ENCODE measurements at places on chromosomes 5 and 9. TPM values are rescaled to one million over a fixed set of nuclear protein-coding genes. Genes with fewer than 3 reads are reported as not detected.

HAVCR1 gene
- total RNA-seq, result not detected

HABP4 gene
- 8.7 TPM for total RNA-seq

IFNA2 gene
- not detected for total RNA-seq

NR4A3 gene
- 0.09 TPM for total RNA-seq

NMRK1 gene
- total RNA-seq, result 28.6 TPM

NUTM2F gene
- not detected for total RNA-seq

C9 gene
- total RNA-seq, result not detected

F2RL1 gene
- total RNA-seq, result 64.2 TPM

HMCN2 gene
- total RNA-seq, result under 0.01 TPM

PPP2R2B gene
- total RNA-seq, result not detected

PRR16 gene
- 1.6 TPM for total RNA-seq

FRMPD1 gene
- not detected for total RNA-seq

GDF9 gene
- total RNA-seq, result under 0.01 TPM

AK8 gene
- 0.09 TPM for total RNA-seq

HCN1 gene
- total RNA-seq, result not detected

PCDHB16 gene
- 0.09 TPM for total RNA-seq

TAF1L gene
- under 0.01 TPM for total RNA-seq

EGFL7 gene
- total RNA-seq, result 318 TPM

FOXI1 gene
- total RNA-seq, result not detected

PRSS3 gene
- total RNA-seq, result 16.2 TPM

PLCXD3 gene
- under 0.01 TPM for total RNA-seq

ZNF462 gene
- total RNA-seq, result 5.2 TPM

LVRN gene
- 0.09 TPM for total RNA-seq

CYLC2 gene
- total RNA-seq, result not detected

PCDHB9 gene
- 0.28 TPM for total RNA-seq

STING1 gene
- 33.0 TPM for total RNA-seq

IL5 gene
- total RNA-seq, result not detected

BARX1 gene
- not detected for total RNA-seq

BSPRY gene
- not detected for total RNA-seq

FGFR4 gene
- total RNA-seq, result 0.09 TPM

ASPN gene
- not detected for total RNA-seq

PCDHGA2 gene
- total RNA-seq, result 0.90 TPM

HEMGN gene
- total RNA-seq, result not detected

CATSPER3 gene
- 0.19 TPM for total RNA-seq

CSF2 gene
- 0.36 TPM for total RNA-seq

OR1Q1 gene
- total RNA-seq, result not detected

GRM6 gene
- total RNA-seq, result not detected

NPDC1 gene
- 29.4 TPM for total RNA-seq

ADAM19 gene
- total RNA-seq, result 34.1 TPM

ORM2 gene
- total RNA-seq, result not detected

AMBP gene
- total RNA-seq, result not detected

PLEKHG4B gene
- not detected for total RNA-seq

PTGER4 gene
- 39.5 TPM for total RNA-seq

TAF11L10 gene
- total RNA-seq, result not detected

MED10 gene
- 10.5 TPM for total RNA-seq

IFNK gene
- not detected for total RNA-seq
